ENCODE measurements at places on chromosomes 12 and 14.

DNA sequence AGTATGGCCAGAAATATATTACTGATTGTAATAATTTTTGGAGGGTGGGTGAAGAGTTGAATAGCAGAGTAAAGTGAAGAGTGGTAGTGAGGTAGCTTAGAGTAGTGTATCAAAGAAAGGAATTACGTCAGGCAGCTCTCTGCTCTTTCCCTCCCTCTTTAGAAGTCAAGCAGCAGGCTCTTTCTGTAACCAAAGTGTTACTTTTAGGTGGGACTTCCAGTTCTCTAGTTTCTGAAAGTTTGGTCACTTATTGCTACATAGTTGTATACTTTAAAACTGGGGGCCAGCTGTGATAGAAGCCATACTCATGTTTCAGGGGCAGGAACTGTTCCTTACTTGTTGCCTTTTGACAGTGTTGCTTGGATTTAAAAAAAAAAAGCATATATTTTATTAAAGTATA, 30.6 kb downstream of the ATF7IP start:
- peak overlapping the region; percentile 18 for H3K4me3 ChIP-seq
- H3K36me3 ChIP-seq: peaks cover 24% of the 10 kb centered on the region
- H3K27me3 ChIP-seq: no peaks in the 10 kb centered on the region
- peak overlapping the region; percentile 63 for H3K27ac ChIP-seq
- DNase-seq: no peak
- H3K4me1 ChIP-seq: peaks cover 55% of the 10 kb centered on the region

- no peak overlapping the region for H3K27ac ChIP-seq
- H3K27me3 ChIP-seq: no peaks in the 10 kb centered on the region
- no peaks in the 10 kb centered on the region for H3K4me1 ChIP-seq
- peak; percentile 25 for DNase-seq
- H3K36me3 ChIP-seq: no peaks in the 10 kb centered on the region
Measured at GRCh38 chr14:24392325-24393091, 6.3 kb upstream of the NYNRIN start.

- no peak overlapping the region for H3K27ac ChIP-seq
- peaks cover 3% of the 10 kb centered on the region for H3K4me1 ChIP-seq
- H3K27me3 ChIP-seq: peaks cover 34% of the 10 kb centered on the region
- H3K4me3 ChIP-seq: no peak overlapping the region
- H3K36me3 ChIP-seq: no peaks in the 10 kb centered on the region
Measured at GRCh38 chr12:4279198-4279690, 5.7 kb downstream of the CCND2 start.

DNA sequence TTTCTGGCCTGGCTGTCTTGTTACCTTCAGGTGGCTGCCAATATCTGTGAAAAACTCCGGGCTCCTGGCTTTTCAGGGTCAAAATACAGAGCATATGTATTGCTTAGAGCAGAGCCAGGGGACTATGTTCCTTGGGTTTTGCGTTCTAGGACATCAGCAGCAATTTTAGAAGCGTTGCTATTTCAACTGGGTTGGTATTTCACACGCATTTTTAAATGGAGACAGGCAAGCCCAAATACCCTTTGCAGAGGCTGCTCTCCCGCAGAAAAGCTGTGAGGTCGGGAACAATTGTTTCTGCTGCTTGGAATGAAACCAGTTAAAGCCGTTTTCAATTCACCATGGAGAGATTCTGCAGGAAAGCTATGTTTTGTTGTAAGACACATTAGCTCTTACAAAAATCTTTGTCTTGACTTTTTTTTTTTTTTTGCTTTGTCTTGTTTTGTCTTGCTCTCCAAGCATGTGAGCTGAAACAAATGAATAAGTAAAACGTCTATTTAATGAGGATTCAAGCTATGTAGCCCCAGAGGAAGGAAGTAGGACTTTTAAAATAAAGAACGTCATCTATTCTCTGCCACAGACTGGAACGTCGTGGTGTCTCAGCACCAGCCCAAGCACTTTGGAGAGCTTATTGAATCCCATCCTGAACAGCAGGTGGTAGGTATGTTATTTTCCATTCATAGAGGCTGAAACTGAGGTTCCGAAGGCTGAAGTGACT, 181.0 kb upstream of the TBX3 start:
- no peaks in the 10 kb centered on the region for H3K27me3 ChIP-seq
- H3K4me3 ChIP-seq: no peak overlapping the region

DNA sequence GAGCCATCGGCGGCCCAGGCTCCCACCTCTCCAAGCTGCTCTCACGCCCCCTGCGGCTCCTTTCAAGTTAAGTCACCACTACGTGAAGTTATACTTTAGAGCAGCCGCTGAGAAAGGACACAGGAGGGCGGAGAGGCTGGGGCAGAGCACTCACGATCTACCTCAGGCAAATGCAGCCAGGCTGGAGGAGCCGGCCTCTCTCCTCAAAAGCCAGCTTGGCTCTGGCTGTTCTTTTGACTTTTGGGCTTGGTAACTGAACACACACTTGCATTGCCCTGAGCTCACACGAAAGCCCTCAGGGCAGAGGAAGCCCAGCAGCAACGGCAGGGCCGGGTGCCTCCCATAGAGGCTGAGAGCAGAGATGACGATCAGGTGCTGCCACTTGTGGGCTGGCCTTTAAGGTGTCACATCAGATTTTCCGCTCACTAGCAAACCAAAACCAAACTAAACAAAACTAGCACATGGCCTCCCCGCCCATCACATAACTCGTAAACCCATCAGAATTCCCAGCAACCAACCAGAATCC, 75.2 kb downstream of the PITPNM2 start:
- H3K36me3 ChIP-seq: no peaks in the 10 kb centered on the region
- H3K4me1 ChIP-seq: no peaks in the 10 kb centered on the region

- H3K27ac ChIP-seq: no peak overlapping the region
- no peak overlapping the region for H3K4me3 ChIP-seq
- peak; percentile 47 for DNase-seq
- H3K36me3 ChIP-seq: no peaks in the 10 kb centered on the region
- no peaks in the 10 kb centered on the region for H3K27me3 ChIP-seq
Measured at GRCh38 chr14:51176839-51177238, 63.2 kb upstream of the TMX1 start.

- no peak overlapping the region for H3K4me3 ChIP-seq
- H3K36me3 ChIP-seq: no peaks in the 10 kb centered on the region
- no peak for DNase-seq
- H3K27ac ChIP-seq: no peak overlapping the region
Measured at GRCh38 chr14:43901911-43902673, 605.0 kb downstream of the FSCB start.

DNA sequence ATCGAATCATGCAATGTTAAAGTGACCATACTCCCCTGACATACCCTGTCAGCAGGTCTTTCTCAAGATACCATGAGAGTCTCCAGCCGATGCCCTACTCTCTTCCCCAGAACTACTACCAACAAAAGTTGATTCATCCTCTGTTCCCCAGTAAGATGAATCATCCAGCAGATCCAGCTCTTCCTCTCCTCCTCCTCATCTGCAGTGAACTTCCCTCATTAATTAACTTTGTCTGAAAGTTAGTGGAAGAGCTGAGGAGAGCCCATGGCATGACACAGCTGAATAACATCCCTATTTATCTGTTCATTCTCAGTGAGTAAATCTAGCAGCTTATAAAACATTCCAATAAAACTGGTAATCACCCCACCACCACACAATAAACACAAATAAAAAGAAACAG, 213.4 kb downstream of the EGLN3 start:
- no peak overlapping the region for H3K27ac ChIP-seq
- H3K4me3 ChIP-seq: no peak overlapping the region
- DNase-seq: no peak
- no peaks in the 10 kb centered on the region for H3K36me3 ChIP-seq

DNA sequence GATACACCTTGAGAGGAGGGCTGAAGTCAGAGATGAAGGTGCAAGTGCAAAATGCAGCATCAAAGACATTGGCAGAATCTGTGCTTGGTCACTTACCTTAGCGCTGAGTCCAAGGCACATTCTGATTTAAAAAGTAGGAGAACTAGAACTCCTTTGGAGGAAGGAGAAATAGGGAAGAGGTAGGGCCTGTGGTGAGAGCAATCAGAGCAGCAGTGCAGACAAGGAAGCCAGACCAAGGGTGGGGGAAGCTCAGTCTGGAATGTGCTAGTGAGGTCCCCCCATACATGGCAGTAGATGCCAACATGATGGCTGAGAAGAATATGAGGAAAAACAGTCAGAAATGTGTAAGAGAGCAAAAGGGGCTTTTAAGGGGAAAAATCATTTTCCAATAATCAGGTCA, 206.5 kb downstream of the SSPN start:
- no peaks in the 10 kb centered on the region for H3K27me3 ChIP-seq
- DNase-seq: no peak
- H3K4me1 ChIP-seq: no peaks in the 10 kb centered on the region
- H3K27ac ChIP-seq: no peak overlapping the region

GRCh38 chr12:112131686-112132085, 6.3 kb downstream of the TRAFD1 start:
- H3K4me1 ChIP-seq: peaks cover 35% of the 10 kb centered on the region
- peaks cover 13% of the 10 kb centered on the region for H3K36me3 ChIP-seq
- H3K27me3 ChIP-seq: no peaks in the 10 kb centered on the region
- no peak overlapping the region for H3K4me3 ChIP-seq
- H3K27ac ChIP-seq: no peak overlapping the region
- DNase-seq: no peak

DNA sequence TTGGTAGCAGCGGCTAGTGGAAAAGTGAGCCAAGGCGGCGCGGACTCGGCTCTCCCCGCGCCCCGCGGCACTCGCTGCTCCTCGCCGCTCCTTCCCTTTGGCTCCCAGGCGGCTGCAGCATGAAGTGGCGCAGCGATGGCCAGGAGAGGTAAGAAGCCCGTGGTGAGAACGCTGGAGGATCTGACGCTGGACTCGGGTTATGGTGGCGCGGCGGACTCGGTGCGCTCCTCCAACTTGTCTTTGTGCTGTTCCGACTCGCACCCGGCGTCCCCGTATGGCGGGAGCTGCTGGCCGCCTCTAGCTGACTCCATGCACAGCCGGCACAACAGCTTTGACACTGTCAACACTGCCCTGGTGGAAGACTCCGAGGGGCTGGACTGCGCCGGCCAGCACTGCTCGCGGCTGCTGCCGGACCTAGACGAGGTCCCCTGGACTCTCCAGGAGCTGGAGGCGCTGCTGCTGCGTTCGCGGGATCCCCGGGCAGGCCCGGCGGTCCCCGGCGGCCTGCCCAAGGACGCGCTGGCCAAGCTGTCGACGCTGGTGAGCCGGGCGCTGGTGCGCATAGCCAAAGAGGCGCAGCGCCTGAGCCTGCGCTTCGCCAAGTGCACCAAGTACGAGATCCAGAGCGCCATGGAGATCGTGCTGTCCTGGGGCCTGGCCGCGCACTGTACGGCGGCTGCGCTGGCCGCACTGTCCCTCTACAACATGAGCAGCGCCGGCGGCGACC, 225.6 kb upstream of the CRY1 start:
- H3K27me3 ChIP-seq: peaks cover 40% of the 10 kb centered on the region
- peaks cover 14% of the 10 kb centered on the region for H3K4me1 ChIP-seq
- peak overlapping the region; percentile 61 for H3K4me3 ChIP-seq
- H3K27ac ChIP-seq: no peak overlapping the region
- H3K36me3 ChIP-seq: no peaks in the 10 kb centered on the region

GRCh38 chr12:94792693-94793092, 142.3 kb upstream of the TMCC3 start:
- H3K36me3 ChIP-seq: no peaks in the 10 kb centered on the region
- H3K4me3 ChIP-seq: no peak overlapping the region
- H3K4me1 ChIP-seq: no peaks in the 10 kb centered on the region
- DNase-seq: no peak
- H3K27ac ChIP-seq: no peak overlapping the region

DNA sequence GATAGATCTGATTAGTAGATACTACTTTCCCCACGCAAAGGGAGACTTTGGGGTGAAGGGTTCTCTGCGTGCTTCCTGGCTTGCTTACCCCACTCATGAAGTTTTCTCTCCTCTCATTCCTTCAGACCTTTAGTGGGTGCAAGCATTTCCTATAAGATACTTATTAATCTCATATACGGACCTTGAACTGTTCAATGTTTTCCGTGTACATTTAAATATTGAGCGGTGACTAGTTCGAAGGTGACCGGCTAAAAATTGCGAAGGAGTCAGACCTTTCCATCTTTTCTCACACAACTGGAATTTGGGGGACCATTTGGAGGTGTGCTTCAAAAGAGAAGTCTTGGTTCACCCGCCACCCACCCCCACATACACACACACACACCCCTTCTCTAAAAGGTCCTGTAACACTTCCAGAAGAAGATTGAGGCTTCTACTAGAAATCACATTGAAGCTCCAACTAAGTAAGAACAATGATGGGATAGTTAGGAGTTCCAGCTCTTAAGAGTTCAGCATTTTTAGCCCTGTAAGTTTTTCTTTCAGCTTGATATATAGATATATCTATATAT, 6.1 kb upstream of the FOXG1 start:
- H3K4me1 ChIP-seq: no peaks in the 10 kb centered on the region
- no peak overlapping the region for H3K27ac ChIP-seq
- peaks cover 100% of the 10 kb centered on the region for H3K27me3 ChIP-seq
- no peak overlapping the region for H3K4me3 ChIP-seq
- DNase-seq: no peak

GRCh38 chr14:93969082-93969828, 7.1 kb downstream of the ASB2 start:
- H3K4me1 ChIP-seq: no peaks in the 10 kb centered on the region
- no peak overlapping the region for H3K27ac ChIP-seq
- DNase-seq: no peak
- H3K4me3 ChIP-seq: no peak overlapping the region
- no peaks in the 10 kb centered on the region for H3K27me3 ChIP-seq
- H3K36me3 ChIP-seq: no peaks in the 10 kb centered on the region

- no peak for DNase-seq
- no peaks in the 10 kb centered on the region for H3K27me3 ChIP-seq
- no peak overlapping the region for H3K4me3 ChIP-seq
Measured at GRCh38 chr12:120652656-120653435, 12.4 kb downstream of the CABP1 start.

DNA sequence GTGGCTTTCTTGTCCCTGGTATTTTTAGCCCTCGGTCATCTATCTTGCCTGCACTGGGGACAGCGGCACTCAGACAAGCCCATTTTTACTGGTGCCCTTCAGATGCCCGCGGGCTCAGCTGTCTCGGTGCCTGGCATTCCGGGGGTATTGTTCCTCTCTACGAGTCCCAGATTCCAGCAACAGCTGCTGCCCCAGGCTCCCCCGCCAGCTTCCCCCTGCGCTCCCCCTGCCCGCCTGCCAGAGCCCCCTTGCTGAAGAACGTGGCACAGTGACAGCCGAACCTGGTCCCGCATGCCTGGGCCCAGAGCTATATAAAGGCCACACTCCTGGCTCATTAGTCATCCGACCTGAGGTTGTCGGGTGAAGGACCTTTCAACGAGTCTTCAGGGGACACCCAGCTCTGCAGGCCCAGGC, 10.9 kb upstream of the MYL2 start:
- H3K4me3 ChIP-seq: no peak overlapping the region
- no peaks in the 10 kb centered on the region for H3K4me1 ChIP-seq
- no peak for DNase-seq
- H3K27ac ChIP-seq: no peak overlapping the region
- no peaks in the 10 kb centered on the region for H3K27me3 ChIP-seq

Measured in A673 (cell line).